ENCODE measurements at places on chromosomes 11 and 22. TPM values are rescaled to one million over a fixed set of nuclear protein-coding genes. Genes with fewer than 3 reads are reported as not detected.
A peak's percentile ranks its signal among the peaks of the same experiment; 100 is the strongest.

- no peak for DNase-seq
Observed at GRCh38 chr11:96309016-96309642, 33.9 kb downstream of the MAML2 start.

- DNase-seq = no peak
Observed at GRCh38 chr22:43844560-43845545, 17.5 kb downstream of the SULT4A1 start.

DNA sequence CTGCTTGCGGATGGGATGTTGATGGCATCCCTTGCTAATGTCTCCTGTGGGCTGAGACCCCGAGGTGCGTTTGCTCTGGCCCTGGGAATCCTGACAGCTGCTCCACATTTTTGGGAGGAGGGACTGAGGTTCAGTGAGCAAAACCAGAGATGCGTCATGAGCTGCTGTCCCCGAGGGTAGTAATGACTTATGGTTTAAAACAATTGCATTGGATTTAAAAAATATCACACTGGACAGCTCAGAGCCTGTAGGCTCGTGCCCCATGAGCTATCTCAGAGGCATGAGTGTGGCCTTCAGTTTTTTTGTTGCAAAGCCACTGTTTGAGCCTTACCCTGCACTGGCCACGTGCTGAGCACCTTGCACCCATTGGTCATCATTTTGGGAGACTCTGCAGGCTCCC is 20.9 kb upstream of the PARVG start:
- no peak for DNase-seq

- no peak for DNase-seq
Observed at GRCh38 chr11:134074346-134074745, 5.5 kb downstream of the JAM3 start.

CDC42EP2 gene
- total RNA-seq = 5.9 TPM

DNA sequence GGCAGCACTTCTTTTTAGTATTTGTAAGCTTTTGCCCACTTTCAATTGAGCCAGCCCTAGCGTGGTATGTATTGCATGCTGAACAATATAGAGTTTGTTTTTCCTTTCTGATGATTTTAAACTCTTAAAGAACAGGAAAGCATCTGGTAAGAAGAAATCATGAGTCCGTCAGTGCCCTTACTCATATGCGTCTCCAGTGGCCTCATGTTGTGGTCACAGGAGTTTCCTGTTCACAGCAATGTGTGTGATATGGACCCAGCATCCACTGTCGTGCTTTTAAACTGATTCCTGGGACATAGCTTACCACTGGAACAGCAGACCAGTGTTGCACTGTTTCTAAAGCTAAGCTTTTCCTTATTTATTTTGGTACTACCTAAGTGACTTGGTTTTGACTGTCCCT is 40.1 kb downstream of the BID start:
- DNase-seq = peak; percentile 6

Measured in endodermal cell (in vitro differentiated cells).